ENCODE measurements at places on chromosomes 5 and 9. TPM values are rescaled to one million over a fixed set of nuclear protein-coding genes. Genes with fewer than 3 reads are reported as not detected.
A peak's percentile ranks its signal among the peaks of the same experiment; 100 is the strongest.

- no peak for DNase-seq
Measured at GRCh38 chr9:92627651-92628050, 42.3 kb downstream of the IPPK start.

ANXA2R gene
- total RNA-seq: 0.24 TPM

GRCh38 chr5:56329652-56330051, 96.5 kb upstream of the ANKRD55 start:
- no peak for DNase-seq

- no peak for DNase-seq
Measured at GRCh38 chr9:89410641-89411350, 87.1 kb downstream of the SEMA4D start.

GRCh38 chr5:22102823-22103359, 750.3 kb downstream of the CDH12 start:
- DNase-seq: no peak

GRCh38 chr5:35194635-35195471, 35.4 kb downstream of the PRLR start:
- no peak for DNase-seq

DNA sequence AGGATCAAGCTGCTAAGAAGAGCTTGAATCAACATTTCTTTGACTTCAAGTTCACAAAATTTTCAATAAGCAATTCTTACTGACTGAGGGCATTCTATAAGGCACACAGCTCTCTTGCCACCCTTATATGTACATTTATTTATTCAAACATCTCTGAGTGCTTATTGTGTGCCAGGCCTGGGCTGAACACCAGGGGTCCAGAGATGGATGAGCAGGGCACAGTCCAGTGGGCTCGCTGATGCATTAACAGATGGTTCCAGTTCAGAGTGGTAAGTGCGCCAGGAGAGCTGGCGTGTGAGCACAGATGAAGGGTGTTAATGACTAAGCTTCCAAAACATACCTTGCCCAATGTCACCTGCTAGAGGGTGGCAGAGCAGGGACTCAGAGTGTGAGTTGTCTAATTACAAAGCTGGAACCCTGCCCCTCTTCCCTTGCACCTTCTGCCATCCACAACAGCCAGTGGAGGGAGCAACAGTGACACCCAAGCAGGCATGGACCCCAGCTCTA, 24.6 kb downstream of the ALG2 start:
- no peak for DNase-seq

- DNase-seq: no peak
Measured at GRCh38 chr9:27535701-27536118, 6.1 kb upstream of the MOB3B start.

GRCh38 chr9:135552698-135553171, 6.8 kb downstream of the OBP2A start:
- DNase-seq: no peak

- no peak for DNase-seq
Measured at GRCh38 chr5:6868171-6868570, 154.9 kb downstream of the TENT4A start.

MOB3B gene
- 1.1 TPM for total RNA-seq

DNA sequence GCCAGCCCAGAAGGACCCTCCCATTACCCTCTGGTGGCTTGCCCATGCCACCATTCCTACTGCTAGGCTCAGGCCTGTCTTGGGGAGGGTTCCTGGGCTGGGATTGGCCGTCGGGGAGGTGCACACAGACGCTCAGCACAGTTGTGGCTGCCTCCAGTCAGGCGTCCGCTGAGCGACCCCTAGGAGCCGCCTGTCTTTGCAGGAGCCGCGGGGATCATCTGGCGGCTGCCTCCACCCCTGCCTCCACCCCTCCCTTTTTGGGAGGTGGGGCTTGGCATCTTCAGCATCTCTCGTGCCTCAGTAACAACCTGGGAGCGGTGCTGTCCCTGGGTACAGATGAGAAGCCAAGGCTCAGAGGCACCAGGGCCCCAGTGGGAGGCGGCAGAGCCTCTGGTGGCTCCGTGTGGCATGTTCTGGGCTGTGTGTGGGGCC, 39.6 kb downstream of the RXRA start:
- peak; percentile 82 for DNase-seq

IFNK gene
- not detected for total RNA-seq

GRCh38 chr5:61706751-61707150, 374.7 kb downstream of the ZSWIM6 start:
- no peak for DNase-seq

ADGRD2 gene
- total RNA-seq: not detected

DNA sequence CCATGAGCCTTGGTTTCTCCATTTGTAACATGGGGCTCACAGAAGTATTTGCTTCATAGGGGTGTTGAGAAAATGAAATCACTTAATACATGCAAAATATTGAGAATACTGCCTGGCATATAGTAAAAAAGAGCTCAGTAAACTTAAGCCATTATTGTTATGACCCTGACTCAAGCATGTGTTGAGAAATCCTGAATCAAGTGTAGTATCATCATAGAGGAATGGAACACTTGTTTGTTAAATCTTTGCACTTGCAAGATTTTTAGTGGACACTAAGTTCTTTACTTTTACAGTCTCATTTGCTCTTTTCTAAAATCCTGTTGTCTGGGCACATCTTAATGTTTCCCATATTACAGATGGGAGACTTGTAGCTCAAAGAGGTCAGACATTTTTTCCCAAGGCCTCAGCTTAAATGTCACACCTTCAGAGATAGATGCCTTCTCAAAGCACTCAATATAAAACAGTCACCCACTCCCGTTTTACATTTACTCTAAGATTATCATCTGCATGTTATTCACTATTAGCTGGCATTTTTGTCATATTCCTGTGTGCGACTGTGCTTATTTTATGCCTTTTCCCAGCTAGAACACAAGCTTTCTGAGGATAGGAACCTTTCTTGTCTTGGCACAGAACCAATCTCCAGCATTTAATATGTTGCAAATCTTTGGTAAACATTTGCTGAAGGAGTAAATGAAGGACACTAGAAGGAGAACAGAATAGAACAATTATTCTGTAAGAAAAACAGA, 250.0 kb upstream of the TNC start:
- no peak for DNase-seq

LCN12 gene
- total RNA-seq: 20.0 TPM

GRCh38 chr9:130446101-130446861, 1.5 kb downstream of the ASS1 start:
- DNase-seq: peak; percentile 88

DNA sequence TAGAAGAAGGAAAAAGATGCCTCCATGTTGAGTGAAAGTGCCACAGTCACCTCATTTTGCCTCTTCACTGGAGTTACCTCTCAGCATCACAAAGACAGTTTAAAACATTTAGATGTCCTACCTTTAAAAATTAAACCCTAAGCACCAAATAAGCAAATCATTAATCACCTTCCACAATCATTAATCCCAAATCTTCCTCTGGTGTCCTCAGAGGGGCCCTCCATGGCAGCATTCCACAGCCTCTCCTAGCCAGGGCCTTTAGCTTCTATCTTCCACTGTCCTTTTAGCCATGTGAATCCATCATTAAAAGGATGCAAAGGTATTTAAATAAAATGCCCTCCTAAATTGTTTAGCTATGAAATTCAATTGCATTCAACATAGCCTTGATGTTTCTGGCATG, 310.8 kb downstream of the PDE4D start:
- no peak for DNase-seq

DNA sequence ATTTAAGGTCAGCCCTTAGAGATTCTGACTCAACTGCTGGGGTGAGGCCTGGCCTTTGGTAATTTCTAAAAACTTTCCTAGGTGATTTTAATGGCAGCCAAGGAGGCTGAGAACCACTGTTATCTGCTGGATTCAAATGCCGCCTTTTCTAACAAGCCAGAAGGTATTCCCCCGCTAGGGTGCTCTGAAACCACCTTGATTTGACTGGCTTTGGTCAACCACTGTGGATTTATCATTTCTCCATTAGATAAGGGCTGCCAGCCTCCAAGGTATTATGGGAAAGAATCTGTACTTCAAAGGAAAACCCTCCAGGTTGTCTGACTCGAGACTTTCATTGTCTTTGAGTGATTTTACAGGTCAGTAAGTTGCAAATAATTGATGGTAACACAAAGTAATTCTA, 4.3 kb downstream of the ANXA6 start:
- no peak for DNase-seq

DNA sequence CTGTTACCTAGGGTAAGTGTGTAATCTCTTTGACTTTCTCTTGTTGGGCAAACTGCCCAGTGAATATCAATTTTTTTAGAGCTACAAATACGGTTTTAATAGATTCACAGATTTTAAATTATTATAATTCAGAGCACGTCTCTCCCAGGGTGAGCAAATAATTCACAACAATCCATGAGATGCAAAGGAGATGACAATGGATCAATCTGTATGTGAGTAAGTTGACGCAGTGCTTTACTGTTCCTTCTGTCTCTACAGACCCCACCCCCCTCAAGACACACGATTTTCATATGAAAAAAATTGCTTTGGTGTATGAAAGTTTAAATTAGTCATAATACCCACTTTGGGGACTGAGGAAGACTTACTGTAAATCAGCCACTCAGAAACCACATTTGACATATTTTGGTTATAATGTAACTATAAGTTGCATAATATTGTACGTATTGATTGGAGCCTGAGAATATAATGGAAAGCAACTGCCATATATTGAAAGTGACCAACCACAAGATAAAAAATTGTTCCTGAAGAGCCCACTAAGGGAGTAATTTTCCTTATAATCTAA, 201.7 kb downstream of the BNC2 start:
- DNase-seq: no peak

DNA sequence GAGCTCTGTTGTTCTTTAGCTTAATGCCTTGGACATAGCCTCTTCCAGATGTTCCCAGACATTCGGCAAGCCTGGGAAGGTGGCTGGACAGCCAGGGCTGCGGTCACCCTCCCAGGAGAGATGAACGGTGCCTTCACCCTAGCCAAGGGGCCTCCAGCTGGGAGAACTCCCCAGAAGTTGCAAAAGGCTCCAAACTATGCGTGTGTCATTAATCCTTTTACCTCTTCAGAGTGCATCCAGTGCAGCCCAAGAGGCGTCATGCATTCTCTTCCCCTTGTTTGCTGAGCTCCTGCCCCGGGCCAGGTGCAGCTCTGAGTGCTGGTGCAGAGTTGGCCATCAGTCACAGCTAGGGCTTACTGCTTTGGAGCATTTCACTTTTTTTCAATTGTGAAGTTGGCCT, 22.8 kb downstream of the HMCN2 start:
- no peak for DNase-seq

DNA sequence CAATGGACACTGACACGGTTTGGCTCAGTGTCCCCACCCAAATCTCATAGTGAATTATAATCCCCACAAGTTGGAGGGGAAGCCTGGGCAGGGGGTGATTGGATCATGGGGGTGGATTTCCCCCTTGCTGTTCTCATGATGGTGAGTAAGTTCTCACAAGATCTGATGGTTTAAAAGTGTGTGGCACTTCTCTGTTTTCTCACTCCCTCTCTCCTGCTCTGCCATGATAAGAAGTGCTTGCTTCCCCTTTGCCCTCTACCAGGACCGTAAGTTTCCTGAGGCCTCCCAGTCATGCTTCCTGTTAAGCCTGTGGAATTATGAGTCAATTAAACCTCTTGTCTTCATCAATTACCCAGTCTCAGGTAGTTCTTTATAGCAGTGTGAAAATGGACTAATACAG, 115.8 kb upstream of the KIF2A start:
- no peak for DNase-seq

GRCh38 chr5:141850244-141850768, 27.9 kb downstream of the PCDH1 start:
- peak; percentile 59 for DNase-seq

C9 gene
- 1,197 TPM for total RNA-seq

GRCh38 chr9:21611891-21612290, 129.8 kb upstream of the IFNE start:
- no peak for DNase-seq

All from right lobe of liver (tissue), 6 donors.